Sigmoid colon (tissue), 7 donors: ENCODE measurements at places on chromosomes 12 and 14. TPM values are rescaled to one million over a fixed set of nuclear protein-coding genes. Genes with fewer than 3 reads are reported as not detected.

Gene ITGB7
- total RNA-seq, result 2.9 TPM

- DNase-seq, result no peak
Observed at GRCh38 chr12:94807951-94808350, 157.6 kb upstream of the TMCC3 start.

GRCh38 chr14:97107760-97108159 lies 310.6 kb downstream of the VRK1 start:
- DNase-seq, result no peak

DNA sequence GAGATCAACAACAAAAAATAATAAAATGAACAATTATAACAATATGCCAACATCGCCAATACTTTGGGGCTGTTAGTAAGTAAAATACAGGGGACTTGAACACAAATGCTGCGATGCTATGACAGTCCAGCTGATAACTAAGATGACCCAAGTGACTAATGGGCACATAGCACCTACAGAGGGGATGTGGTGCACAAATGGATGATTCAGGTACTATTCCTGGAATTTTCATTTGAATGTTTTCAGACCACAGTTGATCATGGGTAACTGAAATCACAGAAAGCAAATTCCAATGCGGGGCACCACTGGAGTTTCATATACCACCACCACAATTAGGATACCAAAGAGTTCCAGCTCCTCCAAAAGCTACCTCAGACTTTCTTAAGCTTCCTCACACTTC lies 82.9 kb downstream of the RCOR1 start:
- DNase-seq, result no peak

DNA sequence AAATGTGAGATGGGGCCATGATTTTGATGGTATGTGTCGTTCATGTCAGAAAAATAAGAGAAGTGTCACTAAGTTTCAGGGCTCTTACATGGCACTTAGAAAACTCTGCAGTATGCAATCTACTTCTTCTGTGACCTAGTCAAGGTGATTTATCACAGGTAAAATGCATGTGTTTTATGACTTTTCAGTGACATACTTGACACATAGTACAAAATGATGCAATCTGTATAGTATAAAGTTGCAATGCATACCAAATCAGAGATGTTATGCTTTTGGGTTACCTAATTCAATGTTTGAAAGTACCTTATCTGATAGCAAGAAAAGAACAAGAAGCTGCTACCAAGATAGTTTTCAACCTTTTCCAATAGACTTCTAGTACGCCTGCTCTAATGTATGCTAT lies 21.9 kb upstream of the ARHGAP5 start:
- no peak for DNase-seq

GRCh38 chr12:121905746-121906145 lies 12.6 kb upstream of the CFAP251 start:
- no peak for DNase-seq

GRCh38 chr12:10122689-10123088 lies 7.3 kb downstream of the CLEC7A start:
- no peak for DNase-seq

- no peak for DNase-seq
Observed at GRCh38 chr14:58138714-58139482, 13.1 kb downstream of the ARMH4 start.

GRCh38 chr12:106032623-106032925 lies 106.2 kb downstream of the NUAK1 start:
- no peak for DNase-seq
